ENCODE measurements at places on chromosomes 16 and 17.
A peak's percentile ranks its signal among the peaks of the same experiment; 100 is the strongest.

DNA sequence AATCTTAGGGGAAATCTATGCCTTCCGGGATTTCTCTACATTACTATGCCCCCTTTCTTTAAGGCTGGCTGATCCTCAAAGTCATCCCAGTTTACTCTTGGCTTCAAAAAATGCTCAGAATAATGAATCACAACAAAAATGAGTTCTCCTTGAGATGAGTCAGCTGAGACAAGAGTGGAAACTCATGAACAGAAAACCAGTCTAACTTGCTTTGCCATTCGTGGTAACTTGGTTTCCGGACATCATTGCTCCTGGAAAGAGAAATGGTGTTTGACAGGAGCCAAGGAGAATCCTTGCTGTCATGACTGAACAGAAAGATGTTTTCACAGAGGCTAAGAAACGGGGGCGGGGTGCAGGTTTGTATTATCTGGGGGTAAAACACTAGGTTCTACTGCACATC, 435.6 kb upstream of the DYNLRB2 start:
- DNase-seq: no peak

DNA sequence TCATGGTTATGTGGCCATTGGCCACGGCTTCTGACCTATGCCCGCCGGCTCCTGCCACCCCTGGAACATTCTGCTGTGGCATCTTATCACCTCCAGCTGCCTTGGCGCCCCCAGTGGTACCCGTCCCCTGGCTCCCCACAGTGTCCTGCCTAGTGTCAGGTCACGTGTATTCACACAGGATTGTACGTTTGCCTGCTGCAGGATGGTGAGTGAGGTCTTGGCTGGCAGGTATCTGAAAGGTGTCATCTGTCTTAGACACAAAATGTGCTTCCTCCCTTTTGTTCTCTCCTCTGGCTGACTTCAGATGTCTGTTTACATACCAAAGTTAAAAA, 24.9 kb downstream of the DBNDD1 start:
- no peak for DNase-seq

- peak; percentile 90 for DNase-seq
Measured at GRCh38 chr17:57833179-57833939, 16.5 kb downstream of the MRPS23 start.

GRCh38 chr16:81967358-81967757, 43.9 kb downstream of the SDR42E1 start:
- no peak for DNase-seq

GRCh38 chr16:79765431-79765830, 164.9 kb upstream of the MAF start:
- DNase-seq: no peak

DNA sequence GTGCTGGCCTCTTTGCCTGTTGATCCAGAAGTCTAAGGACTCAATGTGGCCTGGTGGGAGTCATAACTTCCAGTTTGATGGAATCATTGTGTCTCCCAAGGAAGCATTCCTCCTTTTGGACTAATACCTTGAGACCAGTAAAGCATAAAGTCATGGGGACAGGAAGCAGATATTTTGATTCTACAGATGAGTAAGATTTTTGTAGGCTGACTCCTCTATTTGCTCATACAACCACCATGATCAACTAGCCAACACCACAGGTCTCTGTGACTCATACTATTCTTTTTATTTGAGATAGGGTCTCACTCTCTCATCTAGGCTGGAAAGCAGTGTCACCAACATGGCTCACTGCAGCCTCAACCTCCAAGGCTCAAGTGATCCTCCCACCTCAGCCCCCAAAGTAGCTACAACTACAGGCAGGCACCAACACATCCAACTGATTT, 6.2 kb downstream of the MT2A start:
- DNase-seq: no peak

- DNase-seq: no peak
Measured at GRCh38 chr16:30780549-30780948, 6.5 kb downstream of the ZNF629 start.

GRCh38 chr16:47965439-47965838, 190.4 kb downstream of the ABCC12 start:
- peak; percentile 44 for DNase-seq

- peak; percentile 80 for DNase-seq
Measured at GRCh38 chr17:81480140-81481072, 32.2 kb downstream of the ACTG1 start.

GRCh38 chr16:17467923-17468540, 2.7 kb downstream of the XYLT1 start:
- DNase-seq: peak; percentile 79
